ENCODE measurements at places on chromosomes 7 and 10.

- DNase-seq = no peak
These were observed 64.9 kb downstream of the USP6NL start for GRCh38 chr10:11546581-11546980.

- DNase-seq = no peak
These were observed 253.7 kb downstream of the PTEN start for GRCh38 chr10:88116971-88117626.

- DNase-seq = no peak
These were observed 881 bp downstream of the C10orf67 start for GRCh38 chr10:23343591-23344240.

DNA sequence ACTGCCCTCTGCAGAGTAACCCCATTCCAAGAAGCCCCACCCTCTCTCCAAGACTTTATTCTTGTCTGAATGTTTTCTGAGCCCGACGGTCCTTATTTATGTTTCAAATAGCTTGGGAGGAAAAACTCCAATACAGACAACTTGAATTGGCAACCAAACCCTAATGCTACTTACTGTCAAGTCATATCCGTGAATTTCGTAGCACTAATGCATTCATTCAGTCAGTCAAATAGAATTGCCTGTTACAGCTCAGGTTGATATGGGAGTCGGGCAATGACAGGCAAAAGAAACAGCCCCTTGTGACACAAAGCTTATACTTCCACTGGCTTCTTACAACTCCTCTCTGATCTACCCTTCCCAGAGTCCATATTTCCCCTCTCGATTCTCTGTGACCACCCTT lies 58.5 kb upstream of the LRGUK start:
- DNase-seq = no peak

DNA sequence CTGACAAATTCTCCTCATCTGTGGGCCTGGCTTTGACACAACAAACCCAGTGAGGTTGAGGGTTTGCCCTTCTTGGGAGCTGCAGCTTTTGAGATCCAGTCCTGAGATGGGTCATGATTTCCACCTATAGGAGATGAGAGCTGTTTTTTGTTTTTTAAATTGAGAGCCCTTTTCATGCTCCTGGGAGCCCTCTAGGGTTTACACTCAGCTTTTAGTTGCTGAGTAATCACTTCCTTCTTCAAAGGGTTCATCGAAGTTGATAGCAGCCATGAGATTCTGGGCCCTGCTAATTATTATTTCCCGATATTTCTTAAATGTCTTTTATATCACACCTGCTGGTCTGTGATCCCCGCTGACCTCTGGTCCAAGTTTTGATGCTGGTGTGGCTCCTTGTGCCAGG lies 47.3 kb upstream of the VIPR2 start:
- no peak for DNase-seq

DNA sequence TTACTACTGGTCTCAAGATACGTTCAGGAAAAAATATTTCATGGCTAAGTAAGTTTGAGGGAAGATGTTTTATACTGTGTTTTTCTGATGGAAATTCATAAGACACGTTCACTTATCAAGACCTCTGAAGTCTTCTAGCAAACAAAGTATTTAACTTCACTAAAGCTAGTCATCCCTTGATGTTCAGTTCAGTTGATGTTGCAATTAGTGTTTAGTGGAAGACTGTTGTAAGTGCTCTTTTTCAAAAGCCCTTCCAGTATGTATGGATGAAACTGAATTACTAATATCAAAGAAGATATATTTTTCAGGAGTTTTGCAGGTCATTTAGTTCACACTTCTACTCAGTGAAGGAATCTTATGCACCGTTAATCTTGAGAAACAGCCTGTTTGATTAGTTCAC lies 25.1 kb downstream of the CUL1 start:
- no peak for DNase-seq

DNA sequence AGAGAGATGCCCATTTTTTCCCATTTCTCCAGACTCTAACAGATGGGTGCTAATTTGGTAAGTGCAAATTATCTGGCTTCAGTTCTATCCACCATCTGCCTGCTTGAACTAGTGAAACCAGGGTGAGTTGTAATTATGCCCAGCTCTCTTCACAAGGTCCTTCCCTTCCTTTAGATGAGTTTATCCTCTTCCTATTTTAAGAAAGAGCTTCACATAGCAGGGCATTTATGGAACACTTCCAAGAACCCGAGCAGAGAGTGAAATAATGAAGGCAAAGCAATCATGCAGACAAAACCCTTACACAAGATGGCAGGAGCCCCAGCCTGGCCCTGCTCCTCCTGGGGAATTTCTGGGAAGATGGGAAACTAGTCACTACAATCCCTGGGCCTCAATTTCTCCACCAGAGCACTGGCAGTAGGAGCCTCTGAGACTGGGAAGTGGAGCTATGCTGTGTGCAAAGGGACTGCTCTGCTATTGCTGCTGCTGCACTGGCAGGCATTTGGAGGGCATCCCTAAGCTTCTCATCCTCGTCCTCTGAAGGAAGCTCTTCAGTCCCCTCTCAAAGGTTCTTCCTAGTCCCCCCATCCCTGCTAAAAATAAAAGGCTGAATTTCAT lies 33.7 kb upstream of the PLXNA4 start:
- DNase-seq = no peak

DNA sequence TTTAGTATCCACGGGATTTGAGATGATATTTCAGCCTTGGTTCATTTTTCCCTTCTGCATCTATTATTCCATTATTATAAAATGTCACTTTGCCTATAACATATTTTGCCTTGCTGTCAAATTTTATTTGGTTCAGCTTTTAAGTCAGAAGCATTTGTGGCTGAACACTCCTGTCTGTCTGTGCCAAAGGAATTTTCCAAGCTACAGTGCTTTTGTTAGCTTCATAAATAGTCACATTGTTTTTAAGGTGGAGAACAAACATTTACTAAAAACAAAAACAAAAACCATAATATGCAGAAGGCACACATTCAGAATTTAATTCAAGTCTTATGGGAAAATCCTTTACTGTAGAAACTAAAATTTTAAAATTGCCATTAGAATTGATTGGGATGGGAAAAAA lies 33.8 kb upstream of the ELMO1 start:
- no peak for DNase-seq

GRCh38 chr10:9547936-9548904 lies 1469.5 kb upstream of the CELF2 start:
- DNase-seq = no peak

DNA sequence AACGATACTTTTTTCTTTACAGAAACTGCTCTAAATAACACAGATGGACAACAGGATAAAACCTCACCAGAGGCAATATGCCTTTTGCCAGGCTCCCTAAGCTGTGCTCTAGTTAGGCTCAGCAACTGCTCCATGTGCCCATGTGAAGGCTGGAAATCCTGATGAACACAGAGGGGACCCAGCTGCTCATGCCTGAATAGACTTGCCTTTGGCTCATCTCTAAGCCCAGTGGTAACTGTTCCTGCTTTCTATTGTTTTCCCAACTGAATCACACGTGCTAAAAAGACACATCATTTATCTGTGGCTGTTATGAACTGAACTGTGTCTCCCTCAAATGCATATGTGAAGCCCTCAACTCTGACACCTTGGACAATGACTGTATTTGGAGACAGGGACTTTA lies 110.4 kb downstream of the RNF216 start:
- DNase-seq = no peak

- no peak for DNase-seq
These were observed 1.1 kb downstream of the HOXA2 start for GRCh38 chr7:27101171-27101956.
